ENCODE measurements at places on chromosomes 5 and 9.

- DNase-seq: no peak
Observed at GRCh38 chr5:30195036-30195435, 998.5 kb upstream of the CDH6 start.

DNA sequence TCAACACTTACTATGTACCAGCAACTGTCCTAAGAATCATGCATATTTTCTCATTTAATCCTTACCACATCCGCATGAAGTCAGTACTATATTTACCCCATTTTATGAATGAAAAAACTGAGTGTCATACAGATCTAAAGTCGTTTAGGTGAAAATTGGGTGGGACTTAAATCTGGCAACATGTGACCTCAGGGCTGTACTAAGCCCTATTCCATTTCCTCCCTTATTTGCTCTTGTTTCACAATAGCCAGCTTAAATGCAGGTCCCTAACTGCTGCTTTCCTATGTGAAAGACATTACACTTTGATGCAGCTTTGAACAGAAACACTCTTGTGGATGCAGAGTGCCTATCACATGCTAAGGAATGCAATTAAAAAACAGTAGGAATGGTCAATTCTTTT, 2.5 kb upstream of the RAB14 start:
- DNase-seq: no peak

DNA sequence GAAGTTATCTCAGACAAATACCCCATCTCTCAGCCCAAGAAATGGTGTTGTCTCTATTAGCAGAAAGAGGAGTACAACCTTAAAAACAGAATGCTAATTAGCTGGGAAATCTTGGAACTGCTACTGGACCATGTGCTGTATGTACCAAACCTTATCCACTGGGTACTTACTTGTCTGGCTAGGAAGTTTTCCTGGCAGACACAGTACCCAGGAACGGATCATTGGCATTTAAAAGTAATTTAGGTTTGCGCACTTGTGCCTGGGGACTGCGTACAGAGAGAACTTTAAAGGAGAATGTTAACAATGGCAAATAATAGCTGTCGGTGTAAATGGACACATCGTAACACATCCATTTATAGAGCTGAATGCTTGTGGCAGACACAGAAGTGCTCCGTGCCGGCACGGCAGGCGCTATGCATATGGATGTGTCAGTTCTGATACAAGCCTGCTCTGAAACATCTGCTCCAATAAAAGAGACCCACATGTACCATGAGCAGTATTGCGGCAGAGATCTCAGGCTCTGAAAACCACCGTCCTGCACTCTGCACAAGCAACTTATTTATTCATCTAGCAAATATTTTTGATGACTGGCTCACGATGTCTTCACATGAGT, 290.6 kb upstream of the PANK3 start:
- no peak for DNase-seq

DNA sequence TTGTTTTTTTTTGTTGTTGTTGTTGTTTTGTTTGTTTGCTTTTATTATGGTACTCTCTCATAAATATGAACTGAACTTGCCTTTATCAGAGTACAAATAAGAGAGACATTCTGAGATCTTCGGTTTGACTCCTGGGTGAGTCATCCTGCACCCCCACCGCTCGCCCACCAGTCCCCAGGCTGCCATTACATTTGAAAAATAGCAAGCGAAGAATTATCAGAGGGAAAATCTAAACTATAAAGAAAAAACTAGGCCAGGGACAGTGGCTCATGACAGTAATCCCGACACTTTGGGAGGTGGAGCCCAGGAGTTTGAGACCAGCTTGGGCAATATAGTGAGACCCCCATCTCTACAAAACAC, 122.1 kb upstream of the MAP3K1 start:
- no peak for DNase-seq
